ENCODE measurements at places on chromosomes 16 and 17.
A peak's percentile ranks its signal among the peaks of the same experiment; 100 is the strongest.

DNA sequence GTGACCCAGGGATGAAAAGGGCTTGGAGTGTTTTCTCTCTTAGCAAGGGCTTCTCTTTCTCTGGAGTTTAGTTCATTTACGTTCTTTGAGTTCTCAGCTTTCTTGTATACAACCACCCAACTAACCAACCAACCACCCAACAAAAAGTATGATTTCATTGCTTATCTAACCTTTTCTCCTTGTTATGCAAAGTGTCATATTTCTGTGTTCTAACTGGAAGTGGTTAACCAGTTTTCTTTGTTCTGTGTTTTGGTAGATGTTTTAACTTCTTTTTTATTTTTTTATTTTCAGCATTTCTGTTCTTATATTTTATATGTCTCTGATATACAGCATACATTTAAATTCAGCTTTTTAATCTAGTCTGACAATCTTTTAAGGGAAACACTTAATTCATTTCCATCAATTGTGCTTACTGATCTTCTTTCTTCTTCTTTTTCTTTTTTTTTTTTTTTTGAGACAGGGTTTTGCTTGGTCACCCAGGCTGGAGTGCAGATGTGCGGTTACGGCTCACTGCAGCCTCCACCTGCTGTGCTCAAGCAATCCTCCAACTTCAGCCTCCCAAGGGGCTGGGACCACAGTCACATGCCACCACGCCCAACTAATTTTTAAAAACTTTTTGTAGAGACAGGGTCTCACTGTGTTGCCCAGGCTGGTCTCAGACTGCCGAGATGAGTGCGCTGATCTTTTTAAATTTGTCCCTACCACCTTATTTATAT is 29.6 kb downstream of the NLK start:
- DNase-seq: no peak

DNA sequence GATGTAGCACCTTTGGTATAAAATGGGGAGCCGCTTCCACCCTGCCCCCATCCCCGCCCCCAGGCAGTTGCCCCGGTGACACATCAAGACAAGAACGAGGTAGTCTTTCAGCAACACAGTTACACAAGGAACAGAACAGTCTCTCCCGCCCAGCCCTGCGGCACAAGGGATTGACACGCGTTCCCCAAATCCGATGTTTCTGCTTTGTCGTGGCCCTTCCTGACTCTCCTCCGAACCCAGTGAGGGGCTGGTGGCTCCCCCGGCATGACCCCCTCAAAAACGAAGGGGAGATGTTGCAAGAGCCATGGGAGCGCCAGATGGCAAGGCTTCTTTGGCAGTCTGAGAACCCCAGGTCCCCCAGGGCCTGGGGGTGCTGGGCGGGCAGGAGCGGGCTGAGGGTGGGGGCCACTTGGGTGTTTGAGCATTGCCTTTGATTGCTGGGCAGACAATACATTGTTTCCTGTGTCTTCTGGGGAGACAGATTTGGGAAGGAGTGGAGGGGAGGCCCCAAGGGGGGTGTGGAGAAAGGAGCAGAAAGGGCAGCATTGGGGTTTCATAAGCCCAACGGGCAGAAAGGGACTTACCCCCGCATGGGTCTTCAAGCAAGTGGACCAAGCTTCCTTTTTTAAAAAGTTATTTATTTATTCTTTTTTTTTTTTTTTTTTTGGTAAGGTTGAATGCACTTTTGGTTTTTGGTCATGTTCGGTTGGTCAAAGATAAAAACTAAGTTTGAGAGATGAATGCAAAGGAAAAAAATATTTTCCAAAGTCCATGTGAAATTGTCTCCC is 16.6 kb downstream of the COL1A1 start:
- DNase-seq: no peak

DNA sequence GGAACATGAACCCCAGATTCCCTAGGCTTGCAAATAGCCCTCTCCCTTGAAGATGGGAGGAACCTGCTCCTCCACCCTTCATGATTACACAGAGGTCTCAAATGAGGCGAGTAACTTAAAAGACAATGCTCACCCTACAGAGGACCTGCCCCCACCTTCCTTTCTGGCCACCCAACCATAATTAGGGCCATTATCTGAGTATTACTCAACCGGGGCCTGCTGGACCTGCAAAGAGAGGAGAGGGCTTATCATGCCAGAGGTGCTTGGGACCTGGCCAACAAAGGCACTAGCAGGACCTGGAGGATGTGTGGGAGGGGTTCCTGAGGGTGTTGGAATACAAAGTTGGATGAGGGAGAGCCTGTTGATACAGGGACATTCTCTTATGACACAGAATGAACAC is 42.4 kb downstream of the RNF157 start:
- DNase-seq: no peak

- no peak for DNase-seq
These were observed 6.1 kb upstream of the KRT10 start for GRCh38 chr17:40828454-40829044.

DNA sequence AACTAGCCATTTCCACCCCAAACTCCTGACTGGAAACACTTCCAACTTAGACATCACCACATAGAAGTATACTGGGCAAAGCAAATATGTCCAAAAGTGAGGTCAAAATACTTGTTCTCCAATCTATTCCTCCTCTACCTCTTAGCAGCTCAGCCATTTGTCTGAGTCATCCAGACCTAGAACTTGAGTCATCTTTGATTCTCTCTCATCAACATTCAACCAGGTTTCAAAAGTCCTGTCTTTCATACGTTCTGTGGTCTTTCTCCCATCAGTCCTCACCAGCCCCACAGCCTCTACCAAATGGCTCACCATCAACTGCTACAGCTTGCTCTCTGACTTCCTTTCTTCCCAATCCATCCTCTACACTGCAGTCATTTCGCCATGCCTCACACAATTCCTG is 6.8 kb downstream of the ANKFY1 start:
- peak; percentile 38 for DNase-seq

- DNase-seq: no peak
These were observed 22.8 kb downstream of the BAIAP2 start for GRCh38 chr17:81057777-81058176.

DNA sequence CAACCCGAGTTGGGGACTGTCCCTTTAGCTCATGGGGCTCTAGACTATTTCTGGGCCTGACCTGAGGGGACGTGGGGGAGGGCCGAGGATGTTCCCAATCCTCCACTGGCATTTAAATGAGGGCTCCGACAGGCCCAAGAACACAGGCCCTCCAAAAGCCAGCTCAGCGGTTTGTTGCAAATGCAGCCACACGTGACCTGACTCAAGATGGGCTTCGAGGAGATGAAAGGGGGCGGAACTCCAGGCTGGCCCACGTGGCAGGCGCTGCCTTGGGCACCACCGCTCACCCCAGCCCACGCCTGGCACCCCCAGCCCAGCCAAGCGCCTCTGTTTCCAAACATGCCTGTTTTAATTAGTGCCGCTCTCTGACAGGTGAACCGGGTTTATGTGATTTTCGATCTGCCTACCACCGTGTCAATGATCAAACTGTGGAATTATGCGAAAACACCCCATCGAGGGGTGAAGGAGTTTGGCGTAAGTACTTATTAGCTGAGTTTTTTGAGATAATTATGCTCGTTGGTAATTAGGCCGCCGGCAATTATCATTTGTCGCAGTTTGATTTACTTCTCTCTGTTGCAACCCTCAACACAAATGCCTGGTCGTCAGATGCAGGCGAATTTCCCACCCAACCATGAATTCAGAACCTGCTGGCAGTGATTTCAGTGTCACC is 226.7 kb downstream of the KATNIP start:
- no peak for DNase-seq

DNA sequence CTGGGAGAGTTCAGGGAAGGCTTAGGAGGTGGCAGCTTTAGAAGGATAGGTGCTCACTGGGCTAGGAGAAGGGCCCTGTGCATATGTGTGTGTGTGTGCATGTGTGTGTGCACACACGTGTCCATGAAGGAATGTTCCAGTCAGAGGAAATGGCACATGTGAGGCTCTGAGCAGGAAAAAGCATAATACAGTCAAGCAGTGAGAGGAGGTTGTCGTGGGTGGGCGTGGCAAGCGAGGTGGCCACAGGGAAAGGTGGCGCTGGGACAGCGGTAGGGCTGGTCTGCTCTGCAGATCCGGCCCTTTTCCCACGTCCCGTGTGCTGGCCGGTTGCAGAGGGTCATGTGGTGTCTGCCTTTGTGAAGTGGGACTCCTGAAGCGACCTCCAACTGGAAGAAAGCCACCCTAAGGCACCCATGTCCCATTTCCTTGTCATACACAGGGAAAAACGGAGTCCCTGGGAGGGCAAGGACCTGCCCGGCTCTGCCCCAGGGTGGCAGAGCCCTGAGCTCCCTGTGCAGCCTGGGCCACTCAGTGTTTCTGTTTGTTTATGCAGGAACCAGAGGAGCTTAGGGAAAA is 40.1 kb downstream of the NT5M start:
- DNase-seq: no peak

DNA sequence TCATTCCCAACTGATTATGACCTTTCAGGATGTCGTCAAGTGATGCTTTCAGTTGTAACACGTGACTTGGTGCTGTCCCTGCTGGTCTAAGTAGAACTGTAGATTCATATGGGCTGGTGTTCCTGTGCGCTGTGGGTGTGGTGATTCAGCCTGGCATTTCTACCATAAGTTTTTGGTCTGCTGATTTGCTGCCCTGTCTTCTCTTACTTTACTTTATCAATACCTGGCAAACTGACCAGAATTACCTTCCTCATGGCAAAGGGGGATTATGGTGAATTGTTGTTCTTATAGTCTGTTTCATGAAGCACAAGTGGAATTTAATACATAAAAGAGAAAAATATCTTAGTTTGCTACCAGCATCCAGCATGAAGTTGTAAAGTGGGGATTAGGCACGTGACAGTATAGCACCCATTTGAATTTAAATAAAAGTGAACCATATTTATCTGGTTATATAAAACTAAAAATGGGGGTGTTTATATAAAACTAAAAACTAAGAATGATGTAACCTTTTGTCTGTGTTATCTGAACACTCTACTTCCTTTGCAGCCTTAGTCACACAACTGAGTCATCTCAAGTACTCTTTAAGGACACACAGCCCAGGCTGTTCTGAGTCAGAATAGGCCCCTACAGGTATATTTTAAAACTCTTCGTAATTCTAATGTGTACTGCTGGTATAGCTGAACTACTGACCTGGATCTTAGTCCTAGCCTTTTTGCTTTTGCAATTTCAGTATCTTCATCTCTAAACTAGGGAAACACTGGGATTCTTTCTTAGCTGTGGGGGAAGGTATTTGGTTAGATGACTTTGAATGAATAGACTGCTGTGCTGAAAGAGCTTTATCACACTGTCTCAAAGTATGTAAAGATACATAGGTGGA is 28.3 kb downstream of the TTC19 start:
- DNase-seq: peak; percentile 85

GRCh38 chr16:12459391-12460063 is 344.2 kb downstream of the CPPED1 start:
- DNase-seq: no peak

DNA sequence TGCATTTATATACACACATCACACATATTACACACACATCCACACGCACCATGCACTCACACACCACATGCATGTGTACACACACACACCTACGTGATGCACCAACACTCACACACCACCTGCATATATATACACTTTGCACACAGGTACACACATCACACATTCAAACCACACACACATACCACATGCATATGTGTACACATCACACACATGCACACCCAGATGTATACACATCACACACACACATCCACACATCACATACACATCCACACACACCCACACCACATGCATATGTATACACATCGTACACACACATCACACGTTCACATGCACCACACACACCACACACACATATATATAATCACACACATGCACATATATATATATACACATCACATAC is 281.8 kb downstream of the IRF8 start:
- no peak for DNase-seq

- no peak for DNase-seq
These were observed 185.0 kb downstream of the TANC2 start for GRCh38 chr17:63150994-63151464.

GRCh38 chr17:31509095-31509804 is 117.8 kb downstream of the RAB11FIP4 start:
- no peak for DNase-seq

- DNase-seq: peak; percentile 74
These were observed 352 bp downstream of the MARF1 start for GRCh38 chr16:15642557-15643047.

DNA sequence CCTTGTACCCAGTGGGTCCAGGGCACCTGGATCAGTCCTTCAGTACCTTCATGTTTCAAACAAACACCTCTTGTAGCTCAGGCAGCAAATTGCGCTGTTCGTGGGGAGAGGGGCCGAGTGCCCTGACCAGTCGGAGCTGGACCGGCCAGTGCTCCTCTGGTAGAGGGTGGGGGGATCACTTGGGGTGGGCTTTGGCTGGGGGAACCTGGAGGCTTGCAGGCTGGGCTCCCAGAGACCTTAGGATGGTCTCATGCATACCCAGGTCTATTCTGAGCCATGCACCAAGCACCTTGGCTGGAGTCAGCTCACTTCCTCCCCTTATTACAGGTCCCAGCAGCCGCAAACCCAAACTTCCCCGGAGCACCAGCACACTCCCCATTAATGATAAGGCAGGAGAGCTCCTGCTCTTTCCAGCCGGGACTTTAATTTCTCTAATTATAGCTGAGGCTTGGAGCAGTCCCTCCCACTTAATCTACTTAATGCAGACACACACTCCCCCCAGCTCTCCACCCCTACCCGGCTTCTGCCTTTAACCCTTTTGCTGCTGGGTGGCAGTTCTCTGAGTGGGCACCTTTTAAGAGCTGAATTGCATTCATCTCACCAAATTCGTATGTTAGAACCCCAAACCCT is 26.3 kb upstream of the MGAT5B start:
- no peak for DNase-seq

- no peak for DNase-seq
These were observed 137.9 kb upstream of the ZKSCAN2 start for GRCh38 chr16:25395528-25395927.

- no peak for DNase-seq
These were observed 255.4 kb downstream of the IRX3 start for GRCh38 chr16:54031107-54031760.

- no peak for DNase-seq
These were observed 37.4 kb downstream of the DNAH17 start for GRCh38 chr17:78539781-78540180.

GRCh38 chr17:78228176-78228575 is 3.3 kb upstream of the TMEM235 start:
- no peak for DNase-seq

DNA sequence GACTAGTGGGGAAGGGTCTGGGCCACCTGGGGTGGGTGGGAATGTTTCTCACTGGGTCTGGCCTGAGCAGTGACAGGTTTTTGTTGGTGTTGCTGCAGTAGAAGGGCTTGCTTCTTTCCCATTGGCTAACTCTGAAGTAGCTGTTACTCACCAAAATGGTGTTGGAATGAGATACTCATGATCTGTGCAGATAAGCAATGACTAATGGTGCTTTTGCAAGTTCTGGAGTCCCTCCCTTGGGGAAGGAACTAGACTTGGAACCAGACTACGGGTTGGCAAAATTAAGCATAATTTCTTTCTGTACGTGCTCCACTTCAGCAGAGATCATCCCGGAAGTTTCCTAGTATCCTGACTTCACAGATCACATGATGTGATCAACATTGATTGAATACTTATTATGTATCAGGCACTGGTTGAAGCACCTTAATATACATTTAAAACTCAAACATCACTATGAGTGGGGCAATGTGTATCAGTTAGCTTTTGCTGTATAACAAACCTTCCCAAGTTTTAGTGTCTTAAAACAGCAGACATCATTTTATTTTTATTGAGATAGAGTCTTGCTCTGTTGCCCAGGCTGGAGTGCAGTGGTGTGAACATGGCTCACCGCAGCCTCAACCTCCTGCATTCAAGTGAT is 30.1 kb downstream of the CHP2 start:
- DNase-seq: no peak
